ENCODE measurements at places on chromosomes 6 and 20.

GRCh38 chr20:4592316-4593148 lies 129.2 kb upstream of the PRND start:
- DNase-seq: no peak

GRCh38 chr20:38143646-38144554 lies 21.2 kb downstream of the TGM2 start:
- DNase-seq: no peak

DNA sequence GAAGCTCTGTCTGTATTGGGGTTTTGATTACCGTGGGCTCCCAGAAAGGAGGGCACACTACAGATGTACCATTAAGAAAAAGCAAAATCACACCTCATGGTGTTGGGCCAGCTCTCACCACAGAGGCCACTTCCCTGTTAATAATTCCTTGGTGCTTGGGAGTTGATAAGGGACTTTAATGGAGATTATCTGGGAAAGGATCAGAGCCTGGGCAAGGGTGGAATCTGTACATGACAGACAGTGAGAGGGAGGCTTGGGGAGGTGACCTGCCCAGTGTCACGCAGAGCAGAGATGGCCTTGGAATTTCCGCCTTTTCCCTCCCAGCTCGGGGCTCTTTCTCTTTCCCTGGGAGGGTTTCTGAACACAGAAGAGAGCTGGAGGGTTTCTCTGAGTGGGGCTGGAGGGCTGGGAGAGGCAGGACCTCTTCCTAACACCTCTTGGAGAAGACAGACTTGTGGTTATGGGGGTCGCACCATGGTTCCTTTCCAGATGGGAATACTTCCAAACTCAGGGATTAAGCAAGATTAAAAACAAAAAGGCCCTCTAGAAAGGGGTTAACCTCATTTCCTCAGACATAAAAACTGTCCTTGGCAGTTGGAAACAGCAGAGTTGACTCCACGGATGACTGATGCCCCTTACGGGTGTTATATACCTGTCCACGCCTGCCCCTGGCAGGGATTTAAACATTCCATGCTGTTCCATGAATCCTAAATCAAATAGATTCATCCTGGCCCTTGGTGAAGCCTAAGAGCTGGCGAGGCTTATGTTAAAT lies 16.8 kb upstream of the KCNK16 start:
- no peak for DNase-seq

- no peak for DNase-seq
Measured at GRCh38 chr6:152905551-152906299, 77.1 kb downstream of the FBXO5 start.

- no peak for DNase-seq
Measured at GRCh38 chr6:169798764-169799473, 47.5 kb downstream of the ERMARD start.

DNA sequence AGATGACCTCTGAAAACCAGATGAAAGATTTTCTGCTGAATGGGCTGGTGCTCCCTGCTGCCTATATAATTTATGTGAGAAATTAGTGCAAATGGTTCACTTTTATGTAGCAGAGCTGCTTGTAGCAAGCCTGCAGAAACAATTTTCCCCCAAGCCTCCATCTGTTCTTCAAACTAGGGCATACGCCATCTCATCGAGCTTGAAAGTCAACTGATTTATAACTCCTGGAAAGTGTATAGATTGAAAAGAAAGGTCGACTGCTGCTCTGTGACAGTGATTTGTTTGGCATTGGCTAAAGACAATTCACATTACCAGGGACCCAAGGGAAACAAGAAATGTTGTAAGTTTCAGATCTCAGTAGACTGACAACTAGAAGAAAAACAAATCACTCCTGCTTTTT lies 93.3 kb downstream of the PACRG start:
- no peak for DNase-seq

- no peak for DNase-seq
Measured at GRCh38 chr6:7106752-7107577, 796 bp upstream of the RREB1 start.

DNA sequence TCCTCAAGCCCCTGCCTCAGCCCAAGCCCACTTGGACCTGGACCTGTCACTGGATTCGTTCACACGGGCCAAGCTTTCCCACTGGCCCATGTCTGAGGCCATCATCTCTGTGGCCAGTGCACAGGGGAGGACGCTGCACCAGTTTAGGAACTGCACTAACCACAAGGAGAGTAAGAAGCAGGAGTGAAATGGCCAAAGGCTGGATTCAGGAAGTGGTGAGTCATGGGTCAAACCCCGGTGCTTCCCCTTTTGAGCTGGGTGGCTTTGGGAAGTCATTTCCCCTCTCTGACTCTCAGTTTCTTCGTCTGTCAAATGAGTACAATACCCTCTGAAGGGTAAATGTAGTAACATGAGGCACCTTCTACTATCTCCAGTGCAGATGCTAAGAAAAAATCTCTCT lies 87.9 kb downstream of the CD40 start:
- DNase-seq: no peak

DNA sequence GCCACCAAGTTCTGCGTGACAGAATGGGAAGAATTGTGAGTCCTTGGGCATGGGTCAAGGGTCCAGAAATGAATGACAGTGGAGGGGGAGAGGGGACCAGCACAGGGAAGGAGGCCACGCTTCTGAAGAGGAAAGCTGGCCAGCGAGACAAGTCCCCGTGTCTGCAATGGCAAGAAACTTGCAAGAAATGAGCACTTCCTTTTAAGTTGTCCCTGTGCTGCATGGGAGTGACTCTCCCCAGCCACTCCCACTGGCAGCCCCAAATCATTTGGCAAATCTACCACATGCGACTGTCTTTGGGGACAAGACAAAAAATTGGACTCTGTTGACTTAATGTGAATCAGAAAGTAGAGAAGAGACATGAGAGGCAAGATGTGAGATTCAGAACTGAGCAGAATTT lies 242.2 kb upstream of the RREB1 start:
- no peak for DNase-seq

GRCh38 chr6:41056768-41057490 lies 3.9 kb downstream of the APOBEC2 start:
- DNase-seq: no peak

GRCh38 chr6:87699576-87699975 lies 2.5 kb downstream of the AKIRIN2 start:
- DNase-seq: no peak

DNA sequence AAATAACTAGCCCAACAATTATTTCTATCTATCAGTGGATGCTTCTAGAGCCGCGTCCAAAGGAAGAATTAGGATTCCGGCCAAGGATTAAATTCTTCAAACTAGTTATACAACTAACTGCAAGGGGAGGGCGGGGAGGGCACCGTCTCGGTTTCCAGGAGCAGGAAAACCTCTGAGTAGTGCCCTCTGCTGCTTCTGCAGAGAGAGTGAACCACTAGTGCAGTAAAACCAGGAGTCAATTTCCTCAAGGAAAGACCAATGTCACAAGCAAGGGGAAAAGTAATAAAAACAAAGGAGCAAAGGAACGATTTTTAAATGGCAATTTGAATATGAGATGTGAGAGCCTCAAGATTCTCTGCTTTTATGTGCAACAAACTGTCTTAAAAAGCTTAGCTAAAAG lies 16.5 kb upstream of the UBE2J1 start:
- DNase-seq: no peak

DNA sequence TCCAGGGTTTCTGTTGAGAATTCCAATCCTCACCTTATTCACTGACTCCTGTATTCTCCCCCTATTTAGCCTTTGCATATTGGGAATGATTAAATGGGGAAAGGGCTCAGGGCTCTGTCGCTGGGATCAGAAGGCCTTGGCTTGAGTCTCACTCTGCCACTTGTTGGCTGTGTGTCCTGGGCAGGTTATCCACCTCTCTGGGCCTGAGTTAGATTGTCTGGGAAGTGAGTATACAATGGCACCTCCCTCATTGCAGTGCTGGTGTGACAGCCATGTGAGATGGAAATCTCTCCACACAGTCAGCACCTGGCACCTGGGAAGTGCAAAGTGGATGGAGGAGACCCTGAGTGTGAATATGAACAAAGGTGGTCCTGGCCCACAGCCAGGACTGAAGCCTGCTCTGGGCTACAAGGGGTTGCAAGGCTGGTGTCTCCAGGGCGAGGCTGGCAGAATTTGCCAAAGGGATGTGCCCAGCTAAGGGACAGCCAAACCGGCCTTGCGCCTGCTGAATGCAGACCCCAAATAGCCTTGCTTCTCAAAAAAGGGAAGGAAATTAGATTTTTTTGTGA lies 200.0 kb upstream of the PMEPA1 start:
- no peak for DNase-seq

- DNase-seq: no peak
Measured at GRCh38 chr20:49508435-49509199, 26.1 kb upstream of the KCNB1 start.

DNA sequence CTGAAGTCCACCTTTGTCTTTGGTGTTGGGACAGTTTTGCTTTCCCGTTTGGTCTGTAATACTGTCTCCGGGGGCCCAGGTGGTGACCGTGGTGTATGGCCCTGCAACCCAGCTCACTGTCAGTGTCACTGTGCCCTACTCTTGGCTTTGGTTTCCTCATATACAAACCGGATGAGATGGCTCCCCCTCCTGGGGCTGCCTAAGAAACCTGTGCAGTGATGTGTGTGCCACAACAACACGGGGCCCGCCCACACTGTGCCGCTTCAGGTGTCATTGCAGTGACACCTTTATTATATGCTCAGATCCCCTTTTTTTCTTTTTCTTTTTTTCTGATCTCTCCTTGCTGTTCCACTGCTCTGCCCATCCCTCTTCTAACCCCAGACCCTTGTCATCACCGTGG lies 73.9 kb downstream of the RAMACL start:
- DNase-seq: no peak

DNA sequence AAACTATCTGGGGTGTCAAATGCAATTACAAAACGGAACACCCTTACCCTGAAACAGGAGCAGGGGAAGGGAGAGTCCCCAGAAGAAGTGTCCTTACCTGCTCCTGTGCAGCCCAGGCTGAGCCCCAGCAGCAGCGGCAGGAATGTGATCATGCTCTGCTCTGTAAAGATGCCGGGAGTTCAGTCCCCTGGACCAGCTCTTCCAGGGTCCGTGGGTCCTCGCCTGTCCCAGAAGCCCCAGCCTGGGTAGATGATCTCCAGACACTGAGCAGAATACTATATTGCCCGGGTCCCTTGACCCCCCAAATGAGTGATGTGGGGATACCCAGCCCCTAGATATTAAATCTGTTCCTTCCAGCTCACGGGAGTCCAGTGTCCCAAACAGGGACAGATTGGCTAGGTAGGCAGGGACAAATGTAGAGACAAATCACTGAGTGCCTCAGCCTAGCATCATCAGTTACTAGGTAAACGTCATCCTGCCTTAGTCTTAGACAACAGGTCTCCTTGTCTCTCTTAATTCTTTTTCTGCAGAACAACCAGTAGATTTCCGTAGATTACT lies at the start of gene HLA-DMB:
Gene HLA-DMB, minus strand, starts transcription at position 373 of the 558 bp plus-strand sequence. Its CDS starts 221 bp downstream, at position 152.
- DNase-seq: no peak

- DNase-seq: no peak
Measured at GRCh38 chr20:16187956-16188616, 385.2 kb downstream of the KIF16B start.

DNA sequence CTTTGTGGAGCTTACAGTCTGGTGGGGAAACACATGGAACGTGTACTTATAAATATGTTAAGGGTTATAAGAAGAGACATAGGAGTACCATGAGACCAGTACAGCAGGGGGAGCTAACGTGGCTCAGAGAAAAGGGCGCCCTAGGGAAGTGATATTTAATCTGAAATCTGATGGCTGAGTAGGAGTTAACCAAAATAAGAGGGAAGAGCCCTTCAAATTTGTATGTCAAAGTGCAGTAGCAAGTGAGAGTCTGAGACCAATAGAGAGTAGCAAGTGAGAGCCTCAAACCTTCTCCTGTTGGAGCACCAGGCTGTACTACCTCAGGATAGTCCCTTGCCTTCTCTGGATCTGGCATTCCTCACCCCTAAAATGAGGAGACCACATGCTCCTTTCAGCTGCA lies 6.1 kb upstream of the PKIG start:
- DNase-seq: no peak

GRCh38 chr20:7505152-7505834 lies 435.0 kb downstream of the HAO1 start:
- DNase-seq: no peak

- DNase-seq: no peak
Measured at GRCh38 chr20:21704408-21705385, 767 bp upstream of the PAX1 start.

- no peak for DNase-seq
Measured at GRCh38 chr20:2337142-2337541, 41.3 kb downstream of the TGM3 start.

DNA sequence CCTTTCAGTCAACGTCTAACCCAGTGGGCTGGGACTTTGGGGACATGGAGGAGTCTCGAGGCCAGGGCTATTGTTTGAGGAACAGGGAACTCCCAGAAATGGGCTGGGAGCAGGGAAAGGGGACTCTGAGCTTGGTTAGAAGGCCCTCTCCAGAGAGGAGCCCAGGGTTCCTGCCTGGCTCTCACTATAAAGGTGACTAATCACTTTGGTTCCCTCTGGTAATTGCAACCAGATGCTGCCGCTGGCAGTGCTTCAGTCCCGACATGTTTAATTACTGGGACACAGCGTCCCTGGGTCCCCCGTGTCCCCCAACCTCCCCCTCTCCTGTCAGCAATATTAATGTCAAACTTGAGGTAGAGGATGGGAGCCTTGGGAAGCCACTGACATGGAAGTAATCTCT lies 5.0 kb upstream of the GDF5 start:
- DNase-seq: no peak

- no peak for DNase-seq
Measured at GRCh38 chr6:51141080-51141479, 322.4 kb downstream of the TFAP2B start.

Data from stimulated activated CD8-positive, alpha-beta memory T cell treated with anti-CD3 and anti-CD28 coated beads, Interleukin-15, amount 100 ng/mL, for 1 hour (primary cell).